ENCODE measurements at places on chromosomes 1 and 21.

DNA sequence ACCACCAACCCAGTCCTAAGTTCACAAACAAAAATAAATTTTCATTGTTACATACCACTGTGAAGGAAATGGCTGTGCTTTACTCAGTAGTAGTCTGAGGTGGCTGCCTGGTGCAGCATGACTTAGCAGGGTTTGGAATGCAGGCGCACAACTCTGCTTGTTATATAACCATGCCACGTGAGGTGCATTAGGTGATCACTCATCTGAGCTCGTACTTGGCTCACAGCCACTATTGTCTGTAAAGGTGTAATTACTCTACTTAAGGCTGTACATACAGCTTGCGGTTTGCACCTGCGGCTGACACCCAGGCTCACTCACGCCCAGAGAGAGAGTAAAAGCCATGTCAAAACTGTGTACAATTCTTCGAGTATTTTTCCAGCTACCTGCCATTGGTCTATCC, 599.4 kb downstream of the LTN1 start:
- DNase-seq, result no peak

DNA sequence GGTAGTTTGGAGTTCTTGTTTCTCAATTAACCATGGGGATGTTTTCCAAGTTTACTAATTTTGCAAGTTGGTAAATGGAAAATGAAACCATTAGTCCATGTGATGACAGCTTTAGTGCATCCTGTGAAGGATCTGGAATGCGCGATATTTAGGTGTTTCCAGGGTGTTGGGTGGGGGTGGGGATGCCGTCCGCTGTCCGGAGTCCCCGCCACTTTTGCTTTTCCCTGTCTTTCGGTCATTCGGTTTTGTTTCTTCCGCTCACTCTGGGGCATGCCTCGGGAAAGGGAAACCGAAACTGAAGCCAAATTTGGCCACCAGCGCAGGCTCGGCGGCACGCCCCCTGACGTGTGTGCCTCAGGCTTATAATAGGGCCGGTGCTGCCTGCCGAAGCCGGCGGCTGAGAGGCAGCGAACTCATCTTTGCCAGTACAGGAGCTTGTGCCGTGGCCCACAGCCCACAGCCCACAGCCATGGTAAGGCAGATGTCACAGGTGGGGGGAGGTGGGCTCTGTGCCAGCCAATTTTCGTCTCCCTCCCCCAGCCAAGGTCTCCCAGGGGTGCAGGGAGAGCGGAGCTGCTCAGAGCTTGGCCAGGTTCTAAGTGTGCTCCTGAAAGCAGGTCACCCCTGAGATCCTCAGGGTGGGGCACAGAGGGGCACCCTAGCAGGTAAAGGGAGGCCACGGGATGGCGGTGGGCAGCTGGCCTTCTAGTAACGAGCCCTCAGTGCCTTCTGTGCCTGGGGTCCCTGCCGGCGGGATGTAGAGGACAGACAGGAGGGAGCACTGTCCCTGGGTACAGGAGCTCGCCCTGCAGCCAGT, at the start of gene ISG15:
TSS of gene ISG15 (plus strand) at position 393 of the 817 bp plus-strand sequence. CDS start at position 470, 77 bp downstream.
- no peak for DNase-seq

DNA sequence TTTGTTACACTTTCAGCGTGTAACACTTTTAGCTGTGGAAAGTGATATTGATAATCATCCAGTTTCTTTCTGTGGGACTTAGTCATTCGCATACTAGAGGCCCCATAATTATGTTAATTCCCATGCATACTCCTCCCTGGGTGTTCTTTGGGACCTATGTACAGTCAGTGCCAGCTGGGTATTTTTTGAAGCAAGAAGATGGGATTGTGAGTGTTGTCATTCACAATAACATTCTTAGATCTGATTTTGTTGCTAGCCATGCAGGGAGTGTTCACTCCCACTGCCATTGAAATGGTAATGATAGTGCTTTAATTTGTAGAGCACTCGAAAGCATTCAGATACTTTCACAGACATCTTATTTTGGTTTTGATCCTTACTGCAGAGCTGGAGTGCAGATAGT, 11.6 kb downstream of the SARS1 start:
- DNase-seq, result no peak

- DNase-seq, result no peak
These were observed 76.7 kb downstream of the SSBP3 start for GRCh38 chr1:54329312-54330003.
